Retina (tissue), 1 donor: ENCODE measurements at places on chromosomes 4 and X.

DNA sequence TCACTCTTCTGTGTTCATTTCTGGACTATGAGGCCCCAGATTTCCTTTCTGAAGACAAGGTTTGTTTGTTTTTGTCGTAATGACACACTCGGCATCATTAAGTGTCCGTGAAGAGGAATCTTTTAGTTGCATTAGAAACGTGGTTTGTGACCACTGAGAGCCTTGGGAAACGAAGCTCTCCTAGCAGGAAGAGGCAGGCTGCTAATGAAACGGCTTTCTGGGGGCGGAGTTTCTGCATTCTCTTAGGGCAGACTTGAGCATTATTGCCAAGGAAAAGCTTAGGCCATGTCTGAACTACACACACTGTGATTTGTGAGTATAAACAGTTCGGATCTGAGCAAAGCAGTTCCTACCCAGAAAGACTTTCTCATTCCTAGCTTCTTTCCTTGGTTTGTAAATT is 64.0 kb downstream of the SOX3 start:
- DNase-seq, result peak; percentile 14

DNA sequence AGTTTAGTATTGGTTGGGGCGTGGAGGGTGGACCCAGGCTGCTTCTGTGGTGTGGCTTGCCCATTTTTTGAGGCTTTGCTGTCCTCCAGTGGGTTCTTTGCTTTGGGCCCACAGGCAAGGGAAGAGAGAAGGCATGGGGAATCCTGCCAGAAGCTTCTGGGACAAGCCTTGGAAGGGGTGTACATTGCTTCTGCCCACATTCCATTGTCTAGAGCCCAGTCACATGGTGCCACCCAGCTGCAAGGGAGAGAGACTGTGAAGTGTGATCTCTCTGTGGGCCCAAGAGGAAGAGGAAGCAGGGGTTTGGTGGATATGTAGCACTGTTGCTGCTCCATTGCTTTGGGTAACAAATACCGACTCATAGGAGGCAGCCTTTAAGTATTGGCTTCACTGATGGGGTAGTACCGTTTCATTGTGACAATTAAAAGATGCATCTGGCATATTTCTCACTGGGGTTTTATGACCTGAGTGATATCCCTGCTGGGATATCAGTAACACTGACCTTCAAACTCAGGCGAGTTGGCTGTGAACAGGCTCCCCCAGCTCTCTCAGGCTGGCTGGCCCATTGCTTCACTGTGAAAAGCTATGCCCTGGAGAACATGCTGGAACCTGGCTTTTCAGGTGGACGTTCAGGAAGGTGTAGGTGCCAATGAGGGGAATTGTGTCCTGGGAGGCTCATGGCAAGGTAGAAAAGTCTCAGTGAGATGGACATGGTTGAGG is 85.9 kb downstream of the CLDN34 start:
- no peak for DNase-seq

- no peak for DNase-seq
These were observed 386 bp upstream of the TMEM184C start for GRCh38 chr4:147616849-147617172.

GRCh38 chr4:111773858-111774257 is 371.4 kb upstream of the FAM241A start:
- DNase-seq, result no peak

DNA sequence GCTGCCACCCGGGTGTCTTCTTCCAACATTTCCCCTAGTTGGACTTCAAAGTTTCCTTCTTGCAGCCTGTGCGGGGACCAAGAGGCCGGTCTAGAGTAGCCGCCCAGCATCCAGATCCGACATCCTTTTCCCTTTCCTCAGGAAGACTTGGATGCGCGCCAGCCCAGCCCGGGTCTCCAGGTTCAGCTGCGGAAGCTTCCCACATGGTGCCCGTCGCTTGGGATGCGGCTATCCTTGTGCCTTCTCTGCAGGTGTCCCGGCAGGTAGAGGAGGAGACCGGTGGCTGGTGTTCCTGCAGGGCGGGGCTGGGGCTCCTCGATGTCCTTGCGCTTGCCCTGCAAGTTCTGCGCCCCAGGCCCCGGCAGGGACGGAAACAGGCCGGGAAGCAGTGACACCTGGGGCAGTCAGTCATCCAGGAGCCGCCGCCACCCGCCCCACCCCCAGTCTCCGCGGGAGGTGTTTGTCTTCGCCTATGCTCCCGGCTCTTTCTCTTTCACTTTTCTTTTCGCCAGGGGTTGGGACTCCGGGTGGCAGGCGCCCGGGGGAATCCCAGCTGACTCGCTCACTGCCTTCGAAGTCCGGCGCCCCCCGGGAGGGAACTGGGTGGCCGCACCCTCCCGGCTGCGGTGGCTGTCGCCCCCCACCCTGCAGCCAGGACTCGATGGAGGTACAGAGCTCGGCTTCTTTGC is at the start of gene IL15:
Gene IL15 (plus strand): TSS at position 502 of the 689 bp plus-strand sequence. CDS start 82,882 bp downstream, outside the sequence.
- peak; percentile 73 for DNase-seq

GRCh38 chrX:41119803-41120202 is 34.6 kb downstream of the USP9X start:
- DNase-seq, result no peak

DNA sequence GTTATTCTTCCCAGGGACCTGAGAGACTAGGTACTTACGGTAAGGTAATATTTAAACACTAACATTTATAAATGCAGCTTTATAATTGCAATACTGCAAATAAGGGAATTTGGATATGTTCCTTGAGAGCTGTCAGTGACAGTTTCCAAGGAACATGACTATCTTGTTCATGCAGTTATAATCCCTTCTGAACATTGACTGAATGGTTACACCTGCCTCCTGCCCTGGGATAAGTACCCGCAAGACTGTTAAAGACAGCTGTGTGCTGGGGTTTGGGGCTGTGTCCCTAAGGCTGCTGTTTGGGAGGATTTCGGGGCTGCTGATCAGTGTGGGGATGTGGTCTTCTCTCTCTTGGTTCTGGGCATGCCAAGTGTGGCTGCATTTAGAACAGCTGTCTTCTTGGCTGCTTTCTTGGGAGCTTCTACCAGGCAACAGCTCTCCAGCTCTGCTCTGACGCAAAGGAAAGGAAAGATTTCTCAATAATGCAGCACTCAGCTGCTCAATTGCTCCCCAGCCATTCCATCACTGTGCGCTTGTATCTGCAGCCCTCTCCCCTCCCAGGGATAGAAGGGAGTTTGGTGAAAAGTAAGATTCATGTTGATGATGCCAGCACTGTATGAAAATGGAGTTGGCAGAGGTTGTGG is 298.8 kb upstream of the TAPT1 start:
- no peak for DNase-seq

DNA sequence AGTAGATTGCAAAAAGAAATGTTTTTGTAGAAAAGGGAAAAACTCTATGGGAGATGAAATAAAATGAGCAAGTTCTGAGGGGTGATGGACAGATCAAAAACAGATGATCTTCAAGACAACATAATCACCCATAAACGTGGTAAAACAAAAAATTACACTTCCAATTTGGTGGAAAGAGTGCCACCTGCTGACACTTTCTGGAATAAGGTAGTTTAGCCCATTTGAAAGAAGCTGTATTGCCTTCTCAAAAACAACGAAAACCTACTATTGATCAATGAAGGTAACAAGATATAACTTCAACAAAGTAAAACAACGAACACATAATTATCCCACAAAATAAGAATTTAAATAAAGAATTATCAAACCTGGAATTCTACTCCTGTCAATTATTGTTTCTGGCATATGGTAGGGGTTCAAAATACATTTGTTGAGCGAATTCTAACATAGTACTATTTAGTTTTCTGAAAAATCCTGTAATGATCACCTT is 2.5 kb downstream of the COQ2 start:
- peak; percentile 53 for DNase-seq

DNA sequence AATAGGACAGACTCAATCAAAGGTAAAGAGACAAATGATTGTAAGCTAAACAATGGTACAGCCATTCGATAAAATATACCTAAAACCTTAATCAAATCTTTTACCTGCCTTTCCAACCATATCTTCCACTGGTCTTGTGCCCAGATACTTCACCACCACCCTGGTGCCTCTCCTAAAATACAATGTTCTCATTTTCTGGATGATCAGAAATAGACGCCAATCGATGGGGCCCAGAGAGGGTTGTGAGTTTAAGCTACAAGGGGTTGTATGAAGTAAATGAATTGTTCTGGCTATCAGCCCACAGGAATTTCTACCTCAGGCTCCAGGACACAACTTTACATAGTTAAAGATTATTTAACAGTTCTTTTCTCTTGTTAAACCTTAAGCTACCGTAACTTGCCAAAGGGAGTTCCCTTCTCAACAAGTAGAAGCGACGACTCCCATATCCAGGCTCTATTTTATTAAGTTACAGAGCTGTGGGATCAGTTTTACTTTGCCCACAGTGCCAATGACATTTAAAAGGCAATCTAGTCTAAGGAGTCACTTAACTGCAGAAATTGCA is 99.1 kb downstream of the CHRNA9 start:
- no peak for DNase-seq

DNA sequence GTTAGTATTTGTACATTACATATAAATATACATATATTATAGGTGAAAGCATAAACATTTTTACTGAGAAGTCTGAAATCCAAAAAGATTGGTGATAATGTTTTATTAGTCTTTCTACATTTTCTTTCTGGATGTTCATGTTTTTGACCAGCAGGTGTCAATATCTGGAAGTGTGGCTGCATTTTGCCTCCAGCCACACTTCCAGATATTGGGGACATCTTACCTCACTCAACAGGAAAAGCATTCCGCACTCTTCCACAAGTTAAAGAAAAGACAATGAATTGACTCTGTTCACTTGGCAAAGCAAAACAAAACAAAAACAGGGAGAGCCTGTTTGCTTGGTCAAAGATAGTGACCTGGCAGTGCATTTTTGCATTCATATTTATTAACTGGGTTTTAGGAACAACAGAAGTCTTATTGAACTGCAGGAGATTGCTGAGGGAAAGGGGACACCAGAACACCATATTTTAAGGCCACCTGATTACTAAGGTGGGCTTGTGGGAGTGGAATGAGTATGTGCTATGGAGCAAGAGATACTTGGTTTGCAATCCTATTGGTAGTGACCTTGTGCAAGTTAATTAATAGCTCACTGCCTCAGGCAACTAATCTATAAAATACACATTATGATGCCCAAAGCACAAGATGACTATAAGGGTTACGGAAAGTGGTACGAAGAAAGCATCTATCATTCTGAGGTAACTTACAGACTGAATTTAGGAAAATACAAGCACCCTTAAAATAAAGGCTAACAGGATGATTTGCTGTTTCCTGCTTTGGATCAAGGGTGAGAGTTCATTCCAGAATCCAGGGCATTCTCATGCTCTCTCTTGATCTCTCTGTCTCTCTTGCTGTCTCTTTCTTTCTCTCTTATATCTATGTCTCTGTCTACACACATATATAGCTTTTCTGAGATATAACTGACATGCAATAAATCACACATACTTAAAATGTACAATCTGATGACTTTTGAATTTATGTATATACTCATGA is 389.9 kb upstream of the EMCN start:
- DNase-seq, result no peak

GRCh38 chr4:52263607-52264006 is 212.5 kb downstream of the SPATA18 start:
- DNase-seq, result no peak

DNA sequence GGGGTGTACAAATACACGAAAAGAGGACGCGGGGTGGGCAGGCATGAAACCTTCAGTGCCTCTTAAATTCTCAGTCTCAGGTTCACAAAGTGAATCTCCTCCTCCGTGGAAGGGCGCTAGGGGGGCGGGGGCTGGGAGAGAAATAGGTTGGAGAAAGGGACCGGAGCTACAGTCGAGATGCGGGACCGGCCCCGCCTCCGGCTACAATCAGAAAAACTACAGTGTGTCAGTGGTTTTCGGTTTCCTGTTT is 3.4 kb downstream of the MAML3 start:
- DNase-seq, result no peak

GRCh38 chr4:124018383-124019317 is 622.1 kb downstream of the SPRY1 start:
- peak; percentile 29 for DNase-seq

DNA sequence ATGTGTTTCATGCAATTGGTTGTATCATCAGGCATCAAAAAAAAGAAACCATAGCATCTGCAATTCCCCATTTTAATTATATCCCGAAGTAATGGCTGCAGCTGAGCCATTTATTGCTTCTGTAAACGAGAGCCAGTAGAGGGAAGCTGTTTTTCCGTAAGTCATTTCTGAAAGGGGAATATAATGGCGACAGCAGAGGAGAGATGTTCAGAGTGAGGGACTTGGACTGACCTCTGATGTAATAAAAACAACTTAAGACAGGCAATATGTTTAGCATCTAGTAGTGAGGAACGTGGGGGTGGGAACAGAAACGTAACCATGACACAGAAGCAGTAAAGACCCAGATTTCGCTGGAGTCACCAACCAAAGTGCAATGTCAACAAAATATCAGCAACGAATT is 31.5 kb upstream of the NAA11 start:
- no peak for DNase-seq

GRCh38 chrX:134688839-134689238 is 30.6 kb upstream of the PLAC1 start:
- no peak for DNase-seq
